ENCODE measurements at places on chromosomes 6 and 20.

GRCh38 chr6:157203312-157203744 is 120.0 kb downstream of the TMEM242 start:
- DNase-seq: no peak

DNA sequence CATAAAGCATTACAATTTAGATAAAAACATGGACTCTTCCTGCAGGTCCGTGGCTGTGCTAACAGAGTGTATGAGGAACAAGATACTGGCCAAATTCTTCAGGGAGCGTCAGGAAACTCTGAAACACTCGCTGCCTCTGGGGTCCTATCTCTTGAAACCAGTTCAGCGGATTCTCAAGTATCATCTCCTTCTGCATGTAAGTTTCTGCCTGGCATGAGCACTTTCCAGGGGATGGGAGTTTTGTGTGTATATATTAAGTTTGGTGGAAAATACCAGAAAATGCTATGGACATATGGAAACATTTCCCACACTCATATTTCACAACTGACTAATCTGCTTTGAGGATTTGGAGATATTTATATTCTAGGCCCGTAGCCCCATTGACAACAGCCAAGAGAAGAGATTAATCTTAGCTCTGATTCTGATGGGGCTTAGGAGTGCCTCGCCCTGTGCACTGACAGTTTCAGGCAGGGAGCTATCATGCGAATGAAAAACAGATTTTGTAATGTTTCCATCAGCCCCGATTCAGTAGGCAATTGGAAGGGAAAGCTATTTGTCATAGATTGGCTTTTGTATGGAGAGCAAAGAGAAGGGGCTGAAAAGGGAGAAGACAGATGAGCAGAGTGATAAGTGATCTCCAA is 64.7 kb upstream of the MTHFD1L start:
- DNase-seq: no peak

DNA sequence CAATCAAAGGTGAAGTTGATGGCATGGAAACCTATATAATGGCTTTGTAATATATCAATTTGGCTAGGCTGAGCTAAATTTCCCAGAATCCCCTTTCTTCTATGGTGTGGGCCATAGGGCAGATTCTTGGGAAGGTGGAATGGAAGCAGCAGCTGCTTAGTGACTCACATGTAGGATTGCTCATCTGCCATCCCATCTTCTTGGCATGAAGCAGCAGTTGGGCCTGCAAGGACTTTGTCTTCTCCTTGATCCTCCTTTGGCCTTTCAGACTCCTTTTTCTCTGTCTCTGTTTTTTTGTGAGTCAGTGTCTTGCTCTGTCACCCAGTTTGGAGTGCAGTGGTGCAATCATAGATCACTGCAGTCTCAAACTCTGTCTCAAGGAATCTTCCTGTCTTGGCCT is 52.6 kb upstream of the CEP162 start:
- DNase-seq: no peak

DNA sequence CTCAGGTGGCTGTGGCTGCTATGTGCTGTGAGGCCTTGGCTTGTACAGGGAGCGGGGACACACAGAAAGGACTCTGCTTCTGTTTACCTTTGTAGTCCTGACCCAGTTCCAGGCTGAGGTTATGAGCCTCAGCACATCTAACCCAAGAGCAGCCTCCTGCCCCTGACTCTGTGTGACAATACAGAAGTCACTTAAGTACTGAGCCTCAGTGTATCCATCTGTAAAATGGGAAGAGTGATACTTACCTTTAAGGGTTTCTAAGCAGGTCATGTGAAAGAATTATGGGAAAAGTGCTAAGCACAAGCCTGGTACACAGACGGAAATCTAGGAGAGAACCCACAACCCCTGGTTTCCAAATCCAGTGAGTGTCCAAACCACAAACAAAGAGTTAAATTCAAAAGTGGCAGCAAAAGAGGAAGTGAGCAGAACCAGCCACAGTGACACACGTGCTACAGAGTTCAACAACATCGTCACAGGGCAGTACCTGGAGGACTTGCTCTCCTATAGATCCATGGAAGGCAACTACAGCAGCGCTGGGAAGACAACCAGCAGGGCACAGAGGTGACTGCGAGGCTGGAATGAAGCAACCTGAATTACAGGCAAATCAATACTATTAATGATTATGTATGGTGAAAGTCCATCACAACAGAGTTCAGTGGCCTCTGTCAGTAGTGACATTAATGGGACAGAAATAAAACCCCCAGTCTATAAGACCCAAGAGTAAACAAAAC is 12.5 kb downstream of the TRIM26 start:
- DNase-seq: peak; percentile 62

DNA sequence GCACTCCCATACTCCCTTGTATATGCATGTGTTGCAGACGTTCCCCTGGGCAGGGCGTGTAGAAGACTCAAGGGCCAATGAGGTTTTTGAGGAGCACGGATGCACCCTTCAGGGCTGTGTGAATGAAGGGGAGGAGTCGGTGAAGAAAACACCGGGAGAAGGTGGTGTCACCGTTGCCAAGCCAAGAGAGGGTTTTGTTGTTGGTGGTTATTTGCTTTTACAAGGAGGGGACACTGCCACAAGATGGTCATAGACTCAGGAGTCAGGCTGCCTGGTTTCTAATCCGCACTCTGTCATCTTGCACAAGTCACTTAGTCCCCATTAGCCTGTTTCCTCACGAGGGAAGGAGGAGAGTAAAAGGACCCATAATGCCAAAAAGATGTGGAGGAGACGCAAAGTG is 124.0 kb downstream of the PXDC1 start:
- DNase-seq: no peak

GRCh38 chr20:7248281-7249201 is 481.1 kb downstream of the BMP2 start:
- DNase-seq: no peak

- DNase-seq: no peak
These were observed 259.6 kb upstream of the PLN start for GRCh38 chr6:118288355-118289124.

DNA sequence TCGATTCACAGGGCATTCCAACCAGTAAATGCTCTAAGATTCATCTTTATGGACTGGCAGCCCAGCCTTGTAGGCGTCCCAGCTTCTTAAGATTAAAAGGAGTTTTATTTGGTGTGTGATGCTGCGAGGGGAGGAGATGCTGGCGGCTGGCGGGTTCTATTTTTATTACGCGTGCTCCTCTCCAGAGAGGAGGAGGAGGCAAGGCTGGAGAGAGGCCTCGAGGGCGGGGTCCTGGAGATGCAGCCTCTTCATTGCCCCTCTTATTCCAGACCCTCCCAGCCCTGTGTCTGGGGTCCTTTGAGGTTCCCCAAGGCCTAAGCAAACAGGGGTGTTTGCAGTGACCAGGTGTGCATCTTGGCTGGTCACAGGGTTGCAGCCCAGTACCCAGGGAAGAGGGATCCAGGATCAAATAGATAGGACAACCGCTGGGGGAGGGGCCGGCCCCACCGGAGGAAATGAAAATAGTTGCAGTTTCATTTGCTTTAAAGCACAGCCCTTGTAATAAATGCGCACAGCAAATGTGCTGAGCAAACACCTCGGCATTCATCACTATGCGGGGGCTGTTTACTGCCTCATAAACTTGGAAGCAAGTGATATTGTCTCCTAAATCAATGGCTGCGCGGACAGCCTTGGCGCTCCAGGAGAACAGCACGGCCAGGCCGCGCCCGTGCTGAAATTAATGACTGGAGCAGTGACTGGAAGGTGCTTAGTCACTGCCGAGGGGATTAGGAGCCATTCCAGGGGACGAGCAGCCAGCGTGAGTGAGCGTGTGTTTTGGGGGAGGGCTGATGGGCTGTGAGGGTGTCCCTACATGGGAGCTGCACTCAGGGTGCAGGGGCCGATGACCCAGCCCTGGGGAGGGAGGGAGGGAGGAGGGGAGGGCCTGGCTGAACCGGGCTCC is 83.0 kb downstream of the TMEM242 start:
- no peak for DNase-seq

- no peak for DNase-seq
These were observed 51.3 kb upstream of the FOXC1 start for GRCh38 chr6:1558388-1558787.

Data from GM12891 (cell line).